ENCODE measurements at places on chromosomes 3 and 15. TPM values are rescaled to one million over a fixed set of nuclear protein-coding genes. Genes with fewer than 3 reads are reported as not detected.

Gene UACA
- total RNA-seq = 133 TPM

Gene STOML1
- 26.6 TPM for total RNA-seq

Gene MFGE8
- 241 TPM for total RNA-seq

Gene UBA3
- 64.4 TPM for total RNA-seq

Gene CD96
- 0.13 TPM for total RNA-seq

Gene DUOXA1
- 0.07 TPM for total RNA-seq

Gene IGSF11
- total RNA-seq = under 0.01 TPM

Gene ST3GAL6
- total RNA-seq = 19.9 TPM

Gene ZMAT3
- 57.7 TPM for total RNA-seq

Gene ZNF385D
- 1.2 TPM for total RNA-seq

Gene ALDH1A2
- 3.8 TPM for total RNA-seq

Gene CYP1A2
- total RNA-seq = not detected

Gene CCR8
- not detected for total RNA-seq

Gene ARF4
- 359 TPM for total RNA-seq

Gene HESX1
- 0.17 TPM for total RNA-seq

Gene COL8A1
- total RNA-seq = 133 TPM

Gene ZKSCAN7
- 4.8 TPM for total RNA-seq

Gene RAB6B
- 4.2 TPM for total RNA-seq

Gene TRPC1
- total RNA-seq = 37.3 TPM

All from smooth muscle cell of the pulmonary artery (primary cell).